ENCODE measurements at places on chromosomes 6 and 20.

DNA sequence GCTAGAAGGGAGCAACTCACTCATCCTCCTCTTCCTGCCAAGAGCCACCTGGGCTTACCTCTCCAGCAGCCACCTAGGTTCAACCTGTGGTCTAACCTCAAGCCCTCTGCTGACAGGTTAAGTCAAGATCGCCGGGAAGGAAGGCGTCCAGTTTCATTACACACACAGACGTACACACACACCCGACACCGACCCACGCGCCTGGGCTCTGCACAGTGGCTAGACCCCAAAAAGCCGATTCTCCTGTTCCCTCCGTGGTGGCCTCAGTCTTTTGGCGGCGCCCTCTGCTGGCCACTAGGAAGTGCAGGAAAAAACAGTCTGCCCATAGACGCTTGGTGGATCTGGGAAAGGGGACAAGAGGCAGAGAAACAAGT, 52.8 kb downstream of the MRPL14 start:
- DNase-seq: no peak

DNA sequence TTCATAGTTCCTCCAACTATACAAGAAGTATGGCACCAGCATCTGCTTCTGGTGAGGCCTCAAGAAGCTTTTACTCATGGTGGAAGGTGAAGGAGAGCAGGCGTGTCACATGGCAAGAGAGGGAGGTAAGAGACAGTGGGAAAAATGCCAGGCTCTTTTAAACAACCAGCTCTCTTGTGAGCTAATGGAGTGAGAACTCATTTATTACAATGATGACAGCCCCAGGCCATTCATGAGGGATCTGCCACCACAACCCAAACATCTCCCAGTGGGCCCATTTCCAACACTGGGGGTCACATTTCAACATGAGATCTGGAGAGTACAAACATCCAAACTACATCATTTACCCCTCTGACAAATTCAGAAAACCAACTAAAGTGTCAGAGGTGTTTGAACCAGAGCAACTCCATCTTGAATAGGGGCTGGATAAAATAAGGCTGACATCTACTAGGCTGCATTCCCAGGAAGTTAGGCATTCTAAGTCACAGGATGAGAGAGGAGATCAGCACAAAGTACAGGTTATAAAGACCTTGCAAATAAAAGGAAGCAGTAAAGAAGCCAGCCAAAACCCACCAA, 2.2 kb upstream of the UBD start:
- no peak for DNase-seq

DNA sequence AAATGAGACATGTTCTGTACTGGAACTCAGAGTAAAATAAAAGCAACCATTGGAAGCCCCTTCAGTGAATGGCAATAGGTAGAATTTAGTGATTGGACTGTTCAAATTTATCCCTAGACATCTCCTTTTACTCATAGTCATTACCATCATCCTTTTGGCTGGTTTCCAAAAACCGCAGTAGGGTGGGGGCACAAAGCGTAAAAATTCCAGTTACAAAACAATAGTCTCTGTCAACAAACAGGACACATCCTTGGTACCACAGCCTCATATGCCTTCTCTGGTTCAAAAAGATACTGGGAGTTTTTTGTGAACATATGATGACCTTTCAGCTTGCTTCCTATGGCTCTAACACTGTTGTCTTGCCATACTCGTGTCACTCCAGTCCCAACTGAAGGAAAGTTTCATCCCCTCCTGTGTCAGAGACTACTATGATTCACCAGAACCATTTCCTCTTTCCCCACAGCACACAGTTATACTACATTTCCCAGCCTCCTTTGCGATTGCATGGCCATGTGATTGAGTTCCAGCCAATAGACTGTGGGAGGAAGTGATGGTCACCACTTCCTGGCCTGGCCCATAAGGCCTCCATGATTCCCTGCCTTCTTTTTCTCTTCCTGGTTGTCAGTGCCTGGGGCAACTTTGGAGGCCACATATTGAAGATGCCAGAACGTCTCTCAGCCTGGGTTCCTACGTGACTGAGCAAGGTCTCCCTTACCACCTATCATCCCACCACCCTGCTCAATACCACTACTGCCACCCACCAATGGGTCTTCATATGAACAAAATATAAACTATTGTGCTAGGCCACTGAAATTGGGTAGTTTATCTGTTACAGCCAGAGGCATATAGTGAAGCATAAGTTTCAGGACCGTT, 162.4 kb downstream of the ID4 start:
- DNase-seq: no peak

- DNase-seq: no peak
Measured at GRCh38 chr6:1641343-1641885, 31.7 kb downstream of the FOXC1 start.

GRCh38 chr20:14331646-14332045, 5.8 kb downstream of the FLRT3 start:
- DNase-seq: no peak

GRCh38 chr6:19848465-19849029, 11.4 kb downstream of the ID4 start:
- no peak for DNase-seq

- no peak for DNase-seq
Measured at GRCh38 chr20:14335052-14335451, 2.4 kb downstream of the FLRT3 start.

DNA sequence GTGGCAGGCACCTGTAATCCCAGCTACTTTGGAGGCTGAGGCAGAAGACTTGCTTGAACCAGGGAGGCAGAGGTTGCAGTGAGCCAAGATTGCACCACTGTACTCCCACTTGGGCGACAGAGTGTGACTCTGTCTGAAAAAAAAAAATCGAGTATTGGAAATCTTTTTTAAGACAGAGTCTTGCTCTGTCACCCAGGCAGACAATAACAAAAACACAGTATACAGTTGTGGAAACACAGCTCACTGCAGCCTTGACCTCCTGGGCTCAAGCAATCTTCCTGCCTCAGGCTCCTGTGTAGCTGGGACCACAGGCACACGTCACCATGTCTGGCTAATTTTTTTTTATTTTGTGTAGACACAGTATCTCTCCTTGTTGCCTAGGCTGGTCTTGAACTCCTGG, 15.0 kb downstream of the NANP start:
- DNase-seq: no peak
